ENCODE measurements at places on chromosomes 4 and X.

- DNase-seq = no peak
Observed at GRCh38 chr4:61200916-61201526, 895 bp downstream of the ADGRL3 start.

- peak; percentile 7 for DNase-seq
Observed at GRCh38 chrX:119236623-119237561, 807 bp downstream of the PGRMC1 start.

DNA sequence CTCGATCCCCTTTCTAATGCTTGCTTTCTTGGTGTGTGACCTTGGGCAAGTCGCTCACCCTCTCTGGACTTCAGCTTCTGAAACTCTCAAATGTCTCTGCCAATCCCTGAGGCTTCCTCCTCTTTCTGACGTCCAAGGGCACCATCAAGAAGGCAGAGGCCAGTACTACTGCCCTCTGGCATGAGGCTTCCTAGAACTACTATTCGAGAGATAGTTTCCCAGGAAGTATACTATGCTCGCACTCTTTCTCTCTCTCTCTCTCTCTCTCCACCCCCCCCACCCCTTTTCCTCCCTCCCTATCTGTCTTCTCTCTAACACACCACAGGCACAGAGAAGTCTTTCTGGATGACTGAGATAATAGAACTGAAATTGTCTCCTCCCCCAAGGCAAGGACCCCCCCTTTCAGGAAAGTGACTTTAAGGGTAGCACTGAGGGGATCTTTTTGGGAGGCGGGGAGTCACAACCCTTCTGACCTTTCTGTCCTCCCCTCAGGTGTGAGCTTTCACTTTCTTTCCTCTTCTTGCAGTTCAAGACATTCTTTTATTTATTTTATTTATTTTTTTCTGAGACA is 20.0 kb upstream of the BCOR start:
- no peak for DNase-seq

GRCh38 chr4:10963241-10963640 is 278.7 kb upstream of the CLNK start:
- no peak for DNase-seq

DNA sequence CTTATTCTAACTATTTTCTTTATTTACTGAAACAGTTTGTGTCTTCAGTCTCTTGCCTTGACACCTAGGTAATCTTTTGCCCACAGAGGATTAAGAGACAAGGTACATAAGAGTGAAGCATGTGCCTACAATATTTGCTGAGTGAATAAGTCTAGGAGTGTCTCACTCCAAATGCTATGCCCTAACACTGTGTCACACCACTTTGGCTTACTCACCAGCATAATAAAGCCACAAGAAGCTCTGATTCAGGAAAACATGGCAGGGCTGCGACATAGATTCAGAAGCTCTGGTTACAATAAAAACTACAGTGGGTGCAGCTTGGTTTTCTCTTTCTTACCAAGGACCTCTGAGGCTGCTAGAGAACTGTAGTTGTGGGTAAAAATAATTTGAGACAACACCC is 127.1 kb downstream of the RBM46 start:
- no peak for DNase-seq

DNA sequence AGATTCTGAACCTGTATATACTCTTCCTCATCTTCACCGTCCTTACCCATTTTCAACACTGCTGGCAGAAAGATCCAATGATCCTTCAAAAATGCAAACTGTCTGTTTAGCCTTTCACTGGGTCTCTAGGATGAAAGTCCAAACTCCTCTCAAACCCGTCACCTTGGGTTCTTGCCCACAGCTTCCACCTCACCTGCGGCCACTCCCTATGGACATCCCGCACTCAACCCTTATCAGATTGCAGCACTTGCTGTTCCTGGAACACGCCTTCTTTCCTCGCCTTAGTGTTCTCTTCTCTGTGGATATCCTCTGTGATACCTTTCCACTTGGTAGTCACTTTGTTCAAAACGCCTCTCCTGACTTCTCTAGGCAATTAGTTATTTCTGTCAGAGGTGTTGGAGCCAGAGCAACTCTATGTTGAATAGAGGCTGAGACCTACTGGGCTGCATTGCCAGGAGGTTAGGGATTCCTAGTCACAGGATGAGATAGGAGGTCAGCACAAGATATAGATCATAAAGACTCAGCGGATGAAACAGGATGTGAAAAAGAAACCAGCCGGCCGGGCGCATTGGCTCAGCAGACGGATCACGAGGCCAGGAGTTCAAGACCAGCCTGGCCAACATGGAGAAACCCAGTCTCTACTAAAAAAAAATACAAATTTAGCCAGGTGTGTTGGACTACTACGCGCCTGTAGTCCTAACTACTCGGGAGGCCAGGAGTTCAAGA is 4.2 kb upstream of the NOCT start:
- DNase-seq = no peak

DNA sequence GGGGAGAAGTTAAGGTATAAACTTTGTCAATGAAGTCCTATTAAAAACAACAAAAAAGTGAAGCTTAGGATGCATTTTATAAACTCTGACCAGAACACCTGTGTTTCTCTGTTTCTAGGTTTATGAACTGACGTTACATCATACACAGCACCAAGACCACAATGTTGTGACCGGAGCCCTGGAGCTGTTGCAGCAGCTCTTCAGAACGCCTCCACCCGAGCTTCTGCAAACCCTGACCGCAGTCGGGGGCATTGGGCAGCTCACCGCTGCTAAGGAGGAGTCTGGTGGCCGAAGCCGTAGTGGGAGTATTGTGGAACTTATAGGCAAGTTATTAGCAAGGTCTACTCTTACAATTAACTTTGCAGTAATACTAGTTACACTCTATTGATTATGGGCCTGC is 46.6 kb downstream of the HTT start:
- DNase-seq = no peak

GRCh38 chr4:98747393-98748091 is 89.1 kb upstream of the TSPAN5 start:
- DNase-seq = no peak

GRCh38 chr4:91127831-91128230 is 1000.6 kb downstream of the CCSER1 start:
- DNase-seq = no peak

DNA sequence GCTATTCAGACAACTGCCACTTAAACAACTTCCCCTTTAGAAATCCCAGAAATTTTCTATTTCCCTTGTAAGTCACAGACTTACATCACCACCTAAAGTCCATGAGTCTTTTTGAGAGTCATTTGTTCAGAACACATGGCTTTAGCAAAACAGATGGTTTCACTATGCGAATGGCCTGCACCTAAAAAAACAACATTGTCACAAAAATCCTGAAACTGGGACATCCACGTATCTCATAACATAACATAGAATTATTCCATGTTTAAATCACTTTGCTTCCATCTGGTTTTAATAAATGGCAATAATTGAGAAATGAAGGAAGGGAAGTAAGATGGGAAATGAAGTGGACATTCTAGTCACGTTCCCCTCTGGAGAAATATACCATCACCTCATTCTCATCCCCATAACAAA is 155.3 kb upstream of the EDNRA start:
- no peak for DNase-seq

DNA sequence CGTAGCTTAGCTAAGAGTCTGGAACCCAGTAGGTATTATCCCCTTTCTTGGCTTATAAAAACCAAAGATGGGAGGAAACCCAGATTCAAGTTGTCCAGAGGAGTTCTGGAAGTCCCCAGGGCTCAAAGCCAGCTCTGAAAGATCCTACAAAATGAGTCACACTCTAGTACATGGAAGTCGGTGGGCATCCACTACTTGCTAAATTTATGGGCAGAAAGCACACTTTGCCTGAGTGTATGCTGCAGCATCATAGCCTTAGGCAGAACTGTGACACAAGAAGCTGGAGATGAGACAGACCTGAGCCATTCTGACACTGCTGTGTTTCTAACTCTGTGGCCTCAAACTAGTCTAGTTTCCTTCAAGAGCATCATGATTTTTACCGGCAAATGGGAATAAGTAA is 429.3 kb downstream of the AFF2 start:
- no peak for DNase-seq

GRCh38 chr4:139593091-139593564 is 37.1 kb upstream of the SETD7 start:
- DNase-seq = no peak

DNA sequence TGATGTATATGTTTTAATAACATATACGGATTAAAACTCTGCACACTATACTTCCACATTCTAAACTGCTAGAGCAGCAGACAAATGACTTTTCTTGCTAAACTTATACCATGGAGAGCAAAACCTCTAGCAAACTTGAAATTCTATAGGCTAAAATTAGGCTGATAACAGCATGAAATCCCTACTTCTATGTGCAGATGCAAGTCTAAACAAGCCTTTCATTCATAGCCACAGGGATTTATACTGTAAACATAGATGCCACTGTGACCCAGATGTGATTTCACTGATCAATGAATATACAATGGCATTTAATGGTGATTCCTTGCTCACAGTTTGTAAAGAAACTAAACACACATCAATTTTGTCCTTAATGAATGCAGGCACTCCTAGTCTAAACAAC is 151.0 kb downstream of the ANTXR2 start:
- DNase-seq = no peak

- no peak for DNase-seq
Observed at GRCh38 chrX:71184803-71185495, 38.1 kb upstream of the GJB1 start.

- DNase-seq = no peak
Observed at GRCh38 chr4:127623797-127624083, 9.0 kb upstream of the INTU start.

DNA sequence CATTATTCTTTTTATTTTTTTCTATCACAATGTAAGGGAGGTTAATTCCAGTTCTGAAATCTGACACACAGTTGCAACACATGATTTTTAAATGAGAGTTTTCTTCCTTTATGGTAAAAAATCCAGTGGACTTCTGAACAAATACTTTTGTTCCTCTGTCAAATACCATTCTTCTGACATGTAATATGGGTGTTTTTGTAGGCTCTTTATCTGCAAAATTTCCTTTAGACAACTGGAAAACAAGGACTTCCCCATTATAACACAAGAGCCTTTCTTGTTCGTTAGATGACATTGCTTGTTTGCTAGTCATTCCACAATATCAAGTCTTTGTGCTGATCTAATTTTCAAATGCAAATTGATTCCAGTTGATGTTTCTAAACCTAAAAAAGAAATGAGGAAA is 7.7 kb downstream of the FANCB start:
- no peak for DNase-seq

- no peak for DNase-seq
Observed at GRCh38 chr4:35052546-35052945, 1191.8 kb downstream of the ARAP2 start.

- no peak for DNase-seq
Observed at GRCh38 chrX:78540171-78540570, 119.0 kb downstream of the RTL3 start.

DNA sequence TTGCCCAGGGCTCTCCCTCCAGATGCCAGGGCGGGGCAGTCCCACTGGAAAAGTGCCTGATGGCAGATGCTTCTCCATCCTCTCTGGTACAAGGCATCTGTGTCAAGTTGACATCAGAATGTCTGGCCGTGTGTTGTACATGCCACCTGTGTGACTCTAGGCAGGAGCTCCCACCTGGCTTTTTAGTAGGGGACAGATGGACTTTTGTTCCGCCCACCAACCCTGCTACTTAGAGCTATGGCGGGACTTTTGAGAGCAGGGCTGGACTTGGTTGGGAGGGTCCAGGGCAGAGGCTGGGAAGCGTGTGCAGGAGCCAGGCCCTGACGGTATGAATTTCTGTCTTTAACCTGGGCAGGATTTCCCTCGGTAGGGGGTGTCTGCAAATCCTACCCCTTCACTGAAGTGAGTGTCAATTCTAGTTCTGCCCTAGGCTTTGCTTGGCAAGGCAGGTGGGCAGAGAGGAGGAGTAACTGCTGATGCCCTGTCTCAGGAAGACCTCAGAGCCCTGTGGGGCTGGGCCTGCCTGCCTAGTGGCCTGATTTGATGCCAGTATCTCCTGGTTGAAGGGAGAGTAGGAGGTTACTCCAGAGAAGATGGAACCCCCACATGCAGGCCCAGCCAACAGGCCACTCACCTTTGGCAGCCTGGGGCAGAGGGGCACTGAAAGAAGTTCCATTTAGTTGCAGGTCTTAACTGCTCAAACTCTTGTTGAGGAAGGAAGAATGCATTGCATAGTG is 99.1 kb downstream of the PJA1 start:
- no peak for DNase-seq

DNA sequence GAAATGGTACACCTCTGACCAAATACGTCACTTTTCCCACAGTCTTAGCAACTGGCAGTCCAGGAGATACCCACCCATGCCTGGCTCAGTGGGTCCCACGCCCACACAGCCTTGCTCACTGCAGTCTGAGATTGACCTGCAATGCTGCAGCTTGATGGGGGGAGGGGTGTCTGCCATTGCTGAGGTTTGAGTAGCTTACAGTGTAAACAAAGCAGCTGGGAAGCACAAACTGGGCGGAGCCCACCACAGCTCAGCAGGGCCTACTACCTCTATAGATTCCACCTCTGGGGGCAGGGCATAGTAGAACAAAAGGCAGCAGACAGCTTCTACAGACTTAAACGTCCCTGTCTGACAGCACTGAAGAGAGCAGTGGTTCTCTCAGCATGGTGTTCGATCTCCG is 52.7 kb downstream of the AMER1 start:
- DNase-seq = no peak

DNA sequence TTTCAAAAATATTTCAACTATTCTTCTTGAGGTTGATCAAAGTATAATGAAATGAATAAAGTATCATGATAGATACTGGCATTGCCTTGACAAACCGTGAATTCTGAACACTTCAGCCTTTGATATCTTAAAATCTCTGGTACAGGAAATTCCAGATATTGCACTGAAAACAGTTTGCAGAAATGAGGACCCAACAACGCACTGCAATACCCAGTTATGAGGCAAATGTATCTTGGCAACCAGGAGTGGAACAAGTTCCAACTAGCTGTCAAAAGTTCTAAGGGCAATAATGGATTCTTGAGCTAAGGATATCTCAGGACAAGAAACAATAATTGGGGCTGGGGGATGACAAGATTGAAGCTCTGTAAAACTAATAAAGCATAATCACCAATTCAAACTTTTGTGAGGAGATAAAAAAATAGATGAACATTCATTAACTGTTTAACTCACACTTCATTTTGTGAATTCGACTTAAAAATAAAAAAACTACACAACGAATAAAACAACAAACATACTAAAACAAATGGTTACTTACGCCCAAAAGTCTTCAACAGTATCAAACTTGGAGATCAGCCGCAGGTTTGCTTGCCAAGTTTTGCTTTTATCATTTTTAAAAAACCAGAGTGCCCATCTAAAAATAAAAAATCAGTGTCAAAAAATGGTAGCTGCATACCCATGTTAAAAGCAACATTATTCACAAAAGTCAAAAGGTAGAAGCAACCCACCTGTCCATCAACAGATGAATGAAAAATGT is 38.1 kb downstream of the EIF4E start:
- DNase-seq = no peak

DNA sequence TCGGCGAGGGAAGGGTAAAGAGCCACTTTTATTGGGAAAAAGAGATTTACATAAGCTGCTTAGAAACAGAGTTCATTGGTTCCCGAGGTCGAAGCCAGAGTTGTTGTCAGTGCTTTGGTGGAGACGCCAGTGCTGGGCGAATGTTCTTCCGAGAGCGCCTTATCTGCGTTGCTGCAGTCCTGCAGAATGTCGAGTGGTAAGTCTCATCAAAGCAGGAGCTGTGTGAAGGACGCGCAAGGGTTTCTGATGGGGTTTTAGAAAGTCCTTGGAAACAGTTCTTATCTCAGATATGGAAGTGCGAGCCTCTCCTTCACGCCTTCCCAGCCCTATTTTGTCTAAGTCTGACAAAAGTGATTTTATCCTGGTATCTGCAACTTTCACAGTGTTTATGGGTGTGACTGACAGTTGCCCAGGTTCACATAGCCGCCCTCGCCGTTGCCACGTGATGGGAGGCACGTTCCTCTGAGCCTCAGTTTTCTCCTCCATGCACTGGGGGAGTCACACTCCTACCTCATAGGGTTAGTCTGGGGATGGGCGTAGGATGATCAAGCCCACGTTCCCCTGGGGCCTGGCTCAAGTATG is 47.3 kb upstream of the NSG1 start:
- no peak for DNase-seq

All from CD4-positive, alpha-beta T cell treated with Interleukin-6 at 100 ng/mL for 8 hours (primary cell).